ENCODE measurements at places on chromosomes 7 and 10.

DNA sequence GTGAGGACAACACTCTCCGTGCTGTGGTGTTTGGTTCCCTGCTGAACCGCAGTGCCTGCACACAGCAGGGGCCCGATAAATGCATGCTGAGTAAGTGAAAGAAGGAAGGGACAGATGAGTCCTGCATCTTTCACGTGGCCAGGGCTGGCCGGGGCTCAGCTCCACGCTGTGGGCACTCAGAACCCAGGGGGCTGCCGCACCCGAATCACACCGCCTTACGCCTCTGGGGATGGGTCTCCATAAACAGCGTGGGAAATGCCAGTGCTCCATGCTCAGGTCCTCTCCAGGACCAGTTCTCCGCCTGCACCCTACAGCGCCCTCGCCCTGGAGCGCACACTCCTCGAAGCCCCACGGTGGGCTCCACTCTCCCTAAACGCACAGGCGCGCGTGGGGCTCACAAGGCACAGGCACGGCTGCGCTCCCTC is 38.1 kb downstream of the RASGEF1A start:
- peak overlapping the region; percentile 42 for H3K4me3 ChIP-seq
- peaks cover 4% of the 10 kb centered on the region for H3K27me3 ChIP-seq
- DNase-seq = no peak
- H3K36me3 ChIP-seq = no peaks in the 10 kb centered on the region
- peaks cover 6% of the 10 kb centered on the region for H3K4me1 ChIP-seq

GRCh38 chr7:20152511-20152910 is 64.7 kb downstream of the MACC1 start:
- no peaks in the 10 kb centered on the region for H3K27me3 ChIP-seq
- peak overlapping the region; percentile 51 for H3K27ac ChIP-seq
- H3K4me3 ChIP-seq = no peak overlapping the region
- H3K4me1 ChIP-seq = peaks cover 20% of the 10 kb centered on the region

- H3K4me1 ChIP-seq = peaks cover 22% of the 10 kb centered on the region
- DNase-seq = no peak
- no peak overlapping the region for H3K27ac ChIP-seq
- H3K27me3 ChIP-seq = no peaks in the 10 kb centered on the region
- H3K36me3 ChIP-seq = peaks cover 18% of the 10 kb centered on the region
Measured at GRCh38 chr7:149023662-149024061, 4.6 kb downstream of the PDIA4 start.

DNA sequence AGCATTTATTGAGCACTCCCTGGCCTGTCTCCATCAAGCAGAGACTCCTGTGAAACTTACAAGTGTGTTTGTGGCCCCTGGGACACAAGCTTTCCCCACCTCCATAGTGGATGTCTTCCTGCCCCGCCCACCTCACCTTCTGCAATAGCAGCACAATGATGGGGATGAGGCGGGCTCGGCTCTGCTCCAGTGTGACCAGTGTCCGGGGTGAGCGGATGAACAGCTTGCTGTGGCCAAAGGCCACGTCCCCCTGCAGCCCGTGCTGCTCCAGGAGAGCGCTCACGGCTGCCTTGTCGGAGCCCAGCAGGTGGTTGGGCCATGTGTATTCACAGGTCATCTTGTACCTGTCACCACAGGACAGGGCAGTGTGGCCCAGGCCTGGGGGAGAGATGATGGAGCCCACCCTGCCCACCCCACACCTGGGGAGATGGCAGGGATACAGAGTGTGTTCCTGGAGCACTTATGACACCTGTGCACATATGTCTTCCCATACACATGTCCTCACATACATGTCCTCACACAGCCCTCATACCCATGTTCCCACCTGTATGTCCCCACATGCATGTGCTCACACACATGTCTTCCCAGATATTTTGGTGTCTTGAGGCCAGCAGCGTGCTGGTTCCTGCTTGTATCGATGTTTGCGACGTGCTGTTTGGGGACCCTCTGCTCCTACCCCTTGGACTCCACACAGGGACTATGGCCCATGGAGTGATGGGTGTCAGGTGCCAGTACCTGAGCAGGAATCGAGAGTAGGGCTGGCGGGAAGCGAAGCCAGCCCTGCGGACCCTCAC is 12.7 kb downstream of the MYO1G start:
- H3K4me3 ChIP-seq = no peak overlapping the region
- no peak overlapping the region for H3K27ac ChIP-seq
- H3K27me3 ChIP-seq = no peaks in the 10 kb centered on the region
- no peak for DNase-seq
- no peaks in the 10 kb centered on the region for H3K36me3 ChIP-seq

DNA sequence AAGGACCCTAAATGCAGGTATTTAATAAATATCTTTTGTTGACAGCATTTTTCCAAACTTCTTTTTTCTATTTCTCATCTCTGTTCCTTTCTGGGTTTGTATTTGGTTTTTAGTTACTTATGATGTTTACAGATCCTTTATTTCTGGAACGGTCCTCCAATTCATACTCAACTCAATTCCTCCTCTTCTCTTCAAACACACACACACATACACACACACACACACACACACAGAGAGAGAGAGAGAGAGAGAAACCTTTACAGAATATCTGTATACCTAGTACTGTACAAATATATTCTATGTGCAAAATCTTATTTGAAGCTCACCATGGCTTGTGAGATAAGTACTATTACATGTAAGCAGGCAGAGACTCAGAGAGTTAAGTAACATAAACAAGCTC is 21.6 kb upstream of the GOT1 start:
- no peak for DNase-seq
- H3K27me3 ChIP-seq = no peaks in the 10 kb centered on the region
- no peak overlapping the region for H3K27ac ChIP-seq
- no peak overlapping the region for H3K4me3 ChIP-seq

GRCh38 chr7:77270094-77270480 is 70.5 kb upstream of the FGL2 start:
- H3K27ac ChIP-seq = no peak overlapping the region
- H3K4me1 ChIP-seq = no peaks in the 10 kb centered on the region
- DNase-seq = no peak
- H3K27me3 ChIP-seq = no peaks in the 10 kb centered on the region

DNA sequence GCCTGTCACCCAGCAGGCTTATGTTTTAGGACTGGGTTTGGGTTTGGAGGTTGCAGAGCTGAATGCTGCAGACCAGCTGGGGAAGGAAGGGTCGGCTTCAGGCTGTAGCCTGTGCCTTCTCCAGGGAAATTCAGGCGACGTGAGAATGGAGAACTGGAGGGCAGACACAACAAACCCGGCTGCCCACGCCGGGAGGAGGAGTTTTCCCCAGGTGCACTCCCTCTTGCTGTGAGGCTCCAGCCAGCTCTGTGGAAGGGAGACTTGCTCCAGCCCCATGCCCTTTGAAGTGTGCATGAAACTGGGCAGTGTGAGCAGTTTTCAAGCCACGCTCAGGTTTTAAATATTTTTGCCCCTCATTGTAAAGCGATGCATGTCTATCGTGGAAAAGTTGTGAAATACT is 279.1 kb downstream of the CCSER2 start:
- no peak overlapping the region for H3K4me3 ChIP-seq
- no peaks in the 10 kb centered on the region for H3K27me3 ChIP-seq
- no peaks in the 10 kb centered on the region for H3K36me3 ChIP-seq
- no peak for DNase-seq
- no peak overlapping the region for H3K27ac ChIP-seq

- no peaks in the 10 kb centered on the region for H3K27me3 ChIP-seq
- H3K27ac ChIP-seq = no peak overlapping the region
- H3K4me1 ChIP-seq = no peaks in the 10 kb centered on the region
- H3K36me3 ChIP-seq = no peaks in the 10 kb centered on the region
- DNase-seq = no peak
Measured at GRCh38 chr7:79376299-79377025, 77.0 kb downstream of the MAGI2 start.

DNA sequence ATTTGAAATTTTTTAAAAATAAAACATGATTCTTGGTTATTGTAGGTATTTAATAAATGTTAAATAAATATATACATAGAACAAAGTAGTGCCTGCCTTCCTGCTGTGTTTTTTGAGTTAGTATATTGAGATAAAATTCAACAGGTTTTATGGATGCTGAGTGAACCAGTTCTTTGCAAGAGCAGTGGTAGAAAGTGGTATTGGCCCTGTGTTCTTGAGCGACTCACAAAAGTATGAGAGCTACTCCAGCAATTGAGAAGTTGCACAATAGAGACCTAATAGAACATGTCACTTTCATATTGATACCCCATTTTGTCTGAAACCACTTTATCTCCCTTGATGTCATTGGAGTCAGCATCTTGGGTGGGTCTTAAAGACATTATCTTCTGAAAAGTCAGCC is 32.6 kb upstream of the GJD4 start:
- no peak overlapping the region for H3K4me3 ChIP-seq
- peaks cover 16% of the 10 kb centered on the region for H3K36me3 ChIP-seq
- DNase-seq = no peak

DNA sequence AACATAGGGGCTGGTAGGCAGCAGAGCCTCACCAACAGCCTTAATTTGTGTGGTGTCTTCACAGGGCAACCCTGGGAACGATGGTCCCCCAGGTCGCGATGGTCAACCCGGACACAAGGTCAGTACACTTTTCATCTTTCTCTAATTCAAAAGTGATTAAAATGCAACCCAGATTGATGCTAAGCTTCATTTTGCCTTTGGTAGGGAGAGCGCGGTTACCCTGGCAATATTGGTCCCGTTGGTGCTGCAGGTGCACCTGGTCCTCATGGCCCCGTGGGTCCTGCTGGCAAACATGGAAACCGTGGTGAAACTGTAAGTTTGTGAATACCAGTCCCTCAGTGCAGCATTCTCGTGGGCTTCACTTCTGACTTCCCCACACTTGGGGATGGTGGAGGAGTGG is 30.9 kb downstream of the COL1A2 start:
- peak overlapping the region; percentile 79 for H3K27ac ChIP-seq
- H3K27me3 ChIP-seq = no peaks in the 10 kb centered on the region
- H3K4me1 ChIP-seq = peaks cover 15% of the 10 kb centered on the region
- no peaks in the 10 kb centered on the region for H3K36me3 ChIP-seq
- DNase-seq = no peak
- no peak overlapping the region for H3K4me3 ChIP-seq

DNA sequence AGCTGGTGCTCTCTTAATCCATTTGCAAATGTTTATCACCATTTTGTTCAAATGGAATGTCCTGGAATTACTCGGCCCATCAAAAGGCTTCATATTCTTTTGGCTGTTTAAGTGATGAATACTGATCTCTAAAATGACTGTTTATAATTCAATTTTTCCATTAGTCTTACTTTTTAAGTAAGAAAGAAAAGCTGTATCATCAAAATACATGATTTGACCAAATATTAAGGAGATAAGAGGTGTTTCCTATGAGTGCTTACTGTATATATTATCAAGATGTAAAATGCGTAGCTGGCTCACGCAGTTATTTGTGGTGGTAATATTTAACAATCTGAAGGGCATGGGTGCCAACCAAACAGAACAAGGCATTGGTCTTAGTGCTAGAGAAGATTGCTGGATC is 51.2 kb downstream of the OTUD1 start:
- no peak for DNase-seq
- no peaks in the 10 kb centered on the region for H3K27me3 ChIP-seq
- no peak overlapping the region for H3K4me3 ChIP-seq

GRCh38 chr7:157177983-157178381 is 39.3 kb downstream of the UBE3C start:
- no peak overlapping the region for H3K27ac ChIP-seq
- no peak for DNase-seq
- H3K36me3 ChIP-seq = no peaks in the 10 kb centered on the region
- H3K4me3 ChIP-seq = no peak overlapping the region

Data from vagina (tissue), 2 donors.